ENCODE measurements at places on chromosomes 4 and X. TPM values are rescaled to one million over a fixed set of nuclear protein-coding genes. Genes with fewer than 3 reads are reported as not detected.

GRCh38 chr4:118881512-118882146 is 7.0 kb upstream of the SYNPO2 start:
- no peaks in the 10 kb centered on the region for H3K4me1 ChIP-seq
- no peak overlapping the region for H3K4me3 ChIP-seq
- no peak for DNase-seq
- H3K27ac ChIP-seq = no peak overlapping the region
- no peaks in the 10 kb centered on the region for H3K27me3 ChIP-seq

GRCh38 chr4:24472514-24473308 is 111.6 kb downstream of the DHX15 start:
- H3K27me3 ChIP-seq = peaks cover 3% of the 10 kb centered on the region
- H3K36me3 ChIP-seq = no peaks in the 10 kb centered on the region
- peaks cover 20% of the 10 kb centered on the region for H3K4me1 ChIP-seq
- peak overlapping the region; percentile 67 for H3K4me3 ChIP-seq

Gene PKD2
- total RNA-seq = 5.9 TPM

DNA sequence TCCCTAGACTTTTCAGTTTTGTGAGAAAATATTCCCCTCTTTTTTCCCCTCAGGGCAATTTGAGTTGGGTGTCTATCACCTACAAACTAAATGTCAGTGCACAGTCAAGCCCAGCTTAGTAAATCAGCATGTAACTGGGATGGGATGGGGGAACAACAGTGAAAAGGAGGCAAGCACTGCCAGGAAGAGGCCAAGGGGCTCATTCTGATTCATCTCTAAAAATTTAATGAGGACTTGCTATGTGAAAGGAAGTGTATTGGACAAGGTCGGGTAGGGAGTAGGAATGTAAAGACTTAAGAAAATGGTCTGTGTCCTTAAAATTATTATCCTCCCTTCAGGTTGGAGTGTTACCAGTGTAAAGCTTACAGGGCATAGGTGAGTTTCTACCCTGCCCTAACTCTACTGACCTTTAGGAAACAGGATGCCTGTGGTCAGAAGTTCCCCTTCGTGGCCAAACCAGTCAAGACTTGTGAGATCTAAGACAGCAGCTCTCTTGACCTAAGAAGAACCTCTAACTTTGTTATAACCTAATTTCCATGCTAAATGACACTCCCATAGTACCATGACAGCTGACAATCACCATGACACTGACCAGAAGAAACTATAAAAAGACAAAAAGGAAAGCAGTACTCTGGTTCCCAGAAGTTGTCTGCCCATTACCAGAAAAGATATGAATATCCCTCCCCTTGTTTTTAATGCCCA is 194.4 kb upstream of the LDB2 start:
- no peak overlapping the region for H3K27ac ChIP-seq
- H3K4me3 ChIP-seq = no peak overlapping the region
- no peaks in the 10 kb centered on the region for H3K4me1 ChIP-seq
- no peaks in the 10 kb centered on the region for H3K27me3 ChIP-seq

Gene FAM9B
- not detected for total RNA-seq

Gene VCX3A
- total RNA-seq = not detected

DNA sequence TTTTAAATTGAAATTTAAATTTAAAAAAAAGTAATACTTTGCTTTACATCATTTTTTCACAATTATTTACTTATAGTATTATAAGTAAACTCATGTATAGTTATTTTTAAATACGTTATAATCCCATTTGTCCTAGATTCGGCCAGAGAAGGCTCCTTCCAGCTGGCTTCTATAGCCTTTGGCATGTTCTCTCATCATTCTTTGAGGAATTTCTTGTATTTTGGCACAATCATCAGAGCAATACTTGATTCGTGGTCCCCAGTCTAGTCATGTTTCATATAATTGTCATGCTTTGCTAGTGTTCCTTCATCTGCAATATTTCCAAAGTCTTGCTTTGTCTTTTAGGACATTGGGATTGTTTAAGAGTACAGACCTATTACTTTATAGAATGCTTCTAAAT is 1037.9 kb upstream of the AGA start:
- no peaks in the 10 kb centered on the region for H3K36me3 ChIP-seq
- no peak overlapping the region for H3K4me3 ChIP-seq
- DNase-seq = no peak
- H3K27ac ChIP-seq = no peak overlapping the region
- H3K27me3 ChIP-seq = no peaks in the 10 kb centered on the region

DNA sequence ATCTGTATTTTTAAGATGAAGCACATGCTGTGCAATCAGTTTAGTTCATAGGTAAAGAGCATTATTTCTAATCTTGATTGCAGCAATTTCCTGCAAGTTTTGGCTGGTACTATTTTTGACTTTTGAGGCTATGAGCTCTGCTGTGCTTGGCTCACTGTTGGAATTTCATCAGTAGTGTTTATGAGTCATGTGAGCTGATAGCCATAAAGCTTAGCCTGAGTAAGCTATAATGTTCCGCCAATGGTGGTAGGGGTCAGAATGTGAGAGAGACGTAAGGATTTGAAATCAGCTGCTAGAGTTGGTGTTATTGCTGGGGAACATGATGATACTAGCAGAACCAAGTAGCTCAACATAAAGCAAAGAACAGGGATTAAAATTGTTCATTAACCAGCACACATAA is 590.9 kb upstream of the GNPDA2 start:
- H3K27ac ChIP-seq = no peak overlapping the region
- no peaks in the 10 kb centered on the region for H3K27me3 ChIP-seq
- H3K4me1 ChIP-seq = no peaks in the 10 kb centered on the region
- no peak for DNase-seq
- H3K36me3 ChIP-seq = no peaks in the 10 kb centered on the region

GRCh38 chr4:134126000-134126560 is 75.5 kb downstream of the PABPC4L start:
- no peaks in the 10 kb centered on the region for H3K4me1 ChIP-seq
- H3K36me3 ChIP-seq = no peaks in the 10 kb centered on the region
- no peaks in the 10 kb centered on the region for H3K27me3 ChIP-seq
- DNase-seq = no peak
- H3K4me3 ChIP-seq = no peak overlapping the region

Gene SRPX
- 8.6 TPM for total RNA-seq

GRCh38 chrX:109934434-109934833 is 68.5 kb upstream of the TMEM164 start:
- H3K36me3 ChIP-seq = no peaks in the 10 kb centered on the region
- no peak for DNase-seq
- H3K27me3 ChIP-seq = no peaks in the 10 kb centered on the region
- no peak overlapping the region for H3K27ac ChIP-seq
- H3K4me1 ChIP-seq = no peaks in the 10 kb centered on the region
